ENCODE measurements at places on chromosomes 4 and X. TPM values are rescaled to one million over a fixed set of nuclear protein-coding genes. Genes with fewer than 3 reads are reported as not detected.

GRCh38 chrX:128020701-128021100 is 31.5 kb downstream of the ACTRT1 start:
- no peak for DNase-seq

- no peak for DNase-seq
Measured at GRCh38 chr4:65250916-65251315, 419.4 kb downstream of the EPHA5 start.

GRCh38 chr4:104649631-104650030 is 154.9 kb upstream of the CXXC4 start:
- no peak for DNase-seq

Gene SPANXN3
- total RNA-seq: not detected

Gene CLDN34
- 0.33 TPM for total RNA-seq

Gene PPAT
- total RNA-seq: 52.9 TPM

Data from neural crest cell (in vitro differentiated cells).